ENCODE measurements at places on chromosomes 5 and 9.

DNA sequence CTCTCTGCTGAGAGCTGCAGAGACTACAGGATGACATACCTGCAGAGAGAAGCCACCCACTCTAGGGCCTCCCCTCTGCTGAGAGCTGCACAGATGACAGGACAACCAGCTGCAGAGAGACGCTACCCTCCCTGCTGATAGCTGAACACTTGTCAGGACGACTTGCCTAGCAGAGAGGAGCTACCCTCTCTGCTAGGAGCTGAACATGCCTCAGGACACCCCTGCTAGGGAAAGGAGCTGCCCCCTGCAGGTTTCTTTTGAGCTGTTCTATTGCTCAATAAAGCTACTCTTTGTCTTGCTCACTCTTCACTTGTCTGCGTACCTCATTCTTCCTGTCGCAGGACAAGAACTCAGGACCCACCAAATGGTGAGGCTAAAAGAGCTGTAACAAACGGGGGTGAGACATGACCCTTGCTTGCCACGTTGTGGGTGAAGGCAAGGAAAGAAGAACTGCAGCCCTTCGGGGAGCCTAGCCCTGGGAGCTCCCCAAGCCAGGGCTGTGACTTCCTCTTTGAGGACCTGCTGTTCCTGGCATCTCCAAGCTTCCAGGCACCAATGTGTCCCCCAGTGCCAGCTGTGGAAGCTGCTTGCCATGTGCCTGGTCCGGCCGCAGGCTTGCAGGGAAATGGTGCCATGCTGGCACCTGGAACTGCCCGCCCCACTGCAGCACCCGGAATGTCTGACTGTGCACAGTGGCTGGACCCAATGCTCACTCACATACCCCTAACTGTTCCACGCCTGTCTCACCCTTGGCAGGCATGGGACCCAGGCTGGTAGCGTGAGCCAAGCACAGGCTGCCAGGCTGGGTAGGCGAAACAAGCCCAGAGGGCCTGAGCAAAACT, 5.1 kb upstream of the TESK1 start:
- DNase-seq: no peak

- DNase-seq: no peak
Measured at GRCh38 chr9:114694146-114694545, 12.2 kb upstream of the TEX48 start.

DNA sequence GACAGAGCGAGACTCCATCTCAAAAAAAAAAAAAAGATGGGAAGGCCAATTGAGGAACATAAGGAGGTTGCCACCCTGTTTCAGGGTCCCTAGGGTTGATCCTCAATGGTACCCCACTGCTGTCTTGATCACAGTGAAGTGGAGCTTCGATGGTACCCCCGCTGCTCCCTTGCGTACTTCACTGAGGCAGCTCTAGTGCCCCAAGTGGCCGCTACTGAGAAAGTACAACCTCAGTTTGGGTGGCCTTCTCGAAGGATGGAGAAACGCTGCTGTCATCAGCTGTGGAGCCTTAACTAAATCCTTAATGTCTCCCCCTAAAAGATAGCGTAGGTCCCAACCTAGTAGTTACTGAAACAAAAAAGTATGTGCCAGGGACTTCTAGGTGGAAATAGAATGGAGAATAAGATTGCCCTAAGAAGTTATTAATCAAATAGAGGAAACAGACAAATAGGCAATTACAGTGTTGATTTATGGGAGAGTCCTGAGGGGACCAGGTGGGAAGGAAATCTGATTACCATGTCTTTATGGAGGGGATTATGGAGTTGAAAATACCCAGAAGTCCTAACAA, 6.3 kb downstream of the TESK1 start:
- DNase-seq: no peak

- no peak for DNase-seq
Measured at GRCh38 chr5:22663134-22663533, 190.0 kb downstream of the CDH12 start.

- DNase-seq: no peak
Measured at GRCh38 chr9:128677794-128678193, 11.2 kb upstream of the SET start.

DNA sequence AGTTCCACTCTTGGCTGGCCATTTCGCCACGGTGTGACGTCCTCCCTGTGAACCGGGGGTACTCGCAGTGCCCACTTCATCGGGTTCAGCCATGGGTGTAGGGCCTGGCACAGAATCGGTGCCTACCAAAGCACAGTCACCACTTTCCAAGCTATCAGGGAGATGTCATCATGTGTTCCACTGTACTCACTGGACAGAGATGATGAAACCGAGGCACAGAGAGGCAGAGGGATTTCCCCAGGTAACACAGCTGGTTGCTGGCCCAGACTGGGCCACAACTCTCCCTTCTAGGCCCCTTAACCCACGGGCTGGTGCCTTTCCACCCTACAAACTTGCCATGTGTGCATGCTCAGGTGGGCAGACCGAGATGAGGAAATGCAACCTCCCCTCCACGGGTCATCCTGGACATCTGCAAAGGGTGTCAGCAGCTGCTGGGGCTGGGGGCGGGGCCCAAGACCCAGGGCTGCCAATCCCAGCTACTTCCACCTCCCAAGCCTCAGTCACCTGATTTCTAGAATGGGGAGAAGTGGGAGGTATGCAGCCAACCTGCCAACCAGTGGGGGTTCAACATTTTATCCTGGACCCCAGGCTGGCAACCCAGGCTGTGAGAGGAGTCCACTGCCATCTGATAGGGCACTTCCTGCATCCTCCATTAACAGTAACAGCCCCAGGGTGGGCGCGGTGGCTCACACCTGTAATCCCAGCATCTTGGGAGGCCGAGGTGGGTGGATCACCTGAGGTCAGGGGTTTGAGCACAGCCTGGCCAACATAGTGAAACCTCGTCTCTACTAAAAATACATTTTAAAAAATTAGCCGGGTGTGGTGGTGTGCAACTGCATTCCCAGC, 893 bp upstream of the SH2D3C start:
- no peak for DNase-seq

DNA sequence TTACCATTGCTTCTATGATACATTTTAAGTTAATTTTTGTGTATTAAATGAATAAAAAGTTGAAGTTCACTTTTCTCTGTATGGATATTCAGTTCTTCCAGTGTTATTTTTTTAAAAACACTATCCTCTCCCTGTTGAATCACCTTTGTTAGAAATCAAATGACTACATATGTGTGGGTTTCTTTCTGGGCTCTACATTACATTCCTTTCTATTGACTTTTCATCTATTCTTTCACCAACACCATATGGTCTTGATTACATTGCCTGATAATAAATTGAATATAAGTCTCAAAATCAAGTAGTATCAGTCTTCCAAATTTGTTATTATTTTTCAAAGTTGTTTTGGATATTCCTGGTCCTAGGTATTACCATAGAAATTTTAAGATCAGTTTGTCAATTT, 7.3 kb upstream of the RASEF start:
- no peak for DNase-seq

GRCh38 chr5:7422316-7423106, 26.6 kb downstream of the ADCY2 start:
- DNase-seq: no peak

GRCh38 chr5:153101235-153102180, 389.0 kb upstream of the GRIA1 start:
- DNase-seq: no peak

DNA sequence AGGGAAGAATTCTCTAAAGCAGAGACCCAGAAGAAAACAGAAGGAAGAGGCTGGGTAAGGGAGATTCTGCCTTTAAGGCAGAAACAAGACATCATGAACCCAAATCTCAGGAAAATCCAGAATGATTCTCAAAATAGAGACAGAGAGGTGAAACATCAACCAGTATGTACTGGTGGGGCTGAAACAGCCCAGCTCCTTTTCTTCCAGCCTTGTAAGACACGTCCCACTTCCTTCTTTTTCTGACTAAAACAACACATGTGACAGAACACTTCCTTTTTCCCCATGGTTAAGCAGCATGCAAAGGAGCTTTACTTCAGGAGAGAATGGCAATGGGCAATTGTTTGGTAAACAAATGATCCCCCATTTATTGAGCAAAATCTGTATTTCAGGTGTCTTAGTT, 230.8 kb upstream of the NR4A3 start:
- no peak for DNase-seq

GRCh38 chr5:153463806-153464205, 26.7 kb upstream of the GRIA1 start:
- DNase-seq: no peak
